ENCODE measurements at places on chromosomes 3 and 15.

DNA sequence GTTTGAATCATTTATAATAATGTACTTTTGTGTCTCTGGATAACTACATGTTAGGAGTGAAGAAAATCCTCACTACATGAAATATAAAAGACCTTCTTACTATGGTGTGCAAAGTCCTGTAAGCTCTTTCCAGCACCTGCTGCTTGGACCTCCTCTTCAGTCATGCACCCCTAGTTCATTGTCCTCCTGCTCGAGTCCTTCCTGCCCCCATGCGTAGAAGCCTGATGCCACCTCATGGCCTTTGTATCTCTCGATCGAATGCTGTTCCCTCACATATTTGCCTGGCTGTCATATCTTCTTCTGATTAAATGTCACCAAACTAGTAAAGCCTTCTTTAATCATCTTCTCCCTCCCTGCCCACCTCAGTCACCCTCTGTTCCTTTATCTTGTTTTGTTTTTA lies 49.9 kb upstream of the SUCLG2 start:
- DNase-seq = no peak

DNA sequence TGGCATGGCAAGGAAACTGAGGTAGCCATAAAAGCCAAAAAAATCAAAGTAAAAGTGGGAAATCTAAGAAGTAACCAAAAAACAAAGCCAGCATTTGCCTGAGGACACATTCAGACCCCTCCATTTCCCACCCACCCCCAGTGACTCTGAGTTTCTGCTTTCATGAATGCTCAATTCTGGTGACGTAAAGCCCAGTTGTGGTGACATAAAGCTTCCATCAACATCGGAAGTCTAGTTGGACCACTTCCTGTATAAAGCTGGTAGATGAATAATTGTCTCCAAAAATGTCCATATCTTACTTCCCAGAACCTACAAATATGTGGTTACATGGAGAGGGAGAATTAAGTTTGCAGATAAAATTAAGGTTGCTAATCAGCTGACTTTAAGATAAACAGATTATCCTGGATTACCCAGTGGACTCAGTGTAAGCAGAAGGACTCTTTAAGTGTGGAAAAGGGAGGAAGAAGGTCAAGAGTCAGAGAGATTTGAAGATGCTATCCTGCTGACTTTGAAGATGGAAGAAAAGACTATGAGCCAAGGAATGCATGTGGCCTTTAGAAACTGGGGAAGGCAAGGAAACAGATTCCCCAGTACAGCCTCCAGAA lies 62.0 kb upstream of the ST3GAL6 start:
- DNase-seq = no peak

- DNase-seq = no peak
Observed at GRCh38 chr15:53710906-53711305, 48.6 kb downstream of the WDR72 start.

GRCh38 chr3:125367403-125368230 lies 7.5 kb downstream of the ZNF148 start:
- DNase-seq = no peak

DNA sequence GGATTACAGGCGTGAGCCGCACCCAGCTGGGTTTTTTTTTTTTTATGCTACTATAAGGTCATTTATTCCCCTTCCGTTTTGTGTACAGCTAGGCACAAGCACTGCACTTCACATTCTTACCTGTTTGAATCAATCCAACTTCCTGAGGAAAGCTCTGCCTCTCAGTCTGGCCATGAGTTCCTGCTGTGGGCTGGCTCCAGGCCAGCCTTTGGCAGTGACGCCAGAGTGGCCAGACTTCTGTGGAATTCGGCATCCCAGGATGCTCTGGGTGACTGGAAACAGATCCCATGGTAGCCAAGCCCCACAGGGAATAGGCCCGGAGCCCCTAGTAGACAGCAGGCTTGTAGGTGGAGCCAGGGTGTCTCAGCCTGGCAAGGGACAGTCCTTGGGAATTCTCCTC lies 21.5 kb upstream of the TIMP4 start:
- no peak for DNase-seq

DNA sequence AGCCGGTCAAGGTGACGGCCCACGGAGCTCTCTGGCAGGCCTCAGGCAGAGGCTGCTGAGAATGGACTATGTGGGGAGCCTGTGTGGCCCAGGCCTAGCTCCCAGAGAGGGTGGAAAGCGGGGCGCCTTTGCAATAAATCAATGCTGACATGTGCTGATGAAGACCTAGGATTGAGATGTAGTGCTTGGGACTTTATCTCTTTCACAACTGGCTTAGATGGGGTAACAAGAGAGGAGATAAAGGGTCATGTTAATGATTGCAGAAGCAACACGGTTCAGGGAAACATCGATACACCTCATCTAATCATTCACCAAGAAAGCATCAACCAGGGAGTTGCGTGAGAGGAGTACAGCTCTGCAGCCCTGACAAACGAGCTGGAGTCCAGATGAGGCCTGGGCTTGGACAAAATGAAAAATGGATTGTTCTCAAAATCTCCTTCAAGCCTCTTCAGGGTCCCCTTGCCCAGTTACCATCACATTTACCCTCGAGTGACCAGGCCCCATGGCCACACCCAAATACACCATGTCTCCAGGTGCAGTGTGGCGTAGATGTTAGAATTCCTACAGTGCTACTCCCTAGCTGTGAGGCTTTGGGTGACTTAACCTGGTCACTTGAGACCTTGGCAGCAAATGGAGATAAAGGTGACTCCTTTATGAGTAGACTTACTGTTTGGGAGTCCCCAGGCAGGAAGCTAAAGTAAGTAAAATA lies 146.4 kb upstream of the LIPC start:
- no peak for DNase-seq

DNA sequence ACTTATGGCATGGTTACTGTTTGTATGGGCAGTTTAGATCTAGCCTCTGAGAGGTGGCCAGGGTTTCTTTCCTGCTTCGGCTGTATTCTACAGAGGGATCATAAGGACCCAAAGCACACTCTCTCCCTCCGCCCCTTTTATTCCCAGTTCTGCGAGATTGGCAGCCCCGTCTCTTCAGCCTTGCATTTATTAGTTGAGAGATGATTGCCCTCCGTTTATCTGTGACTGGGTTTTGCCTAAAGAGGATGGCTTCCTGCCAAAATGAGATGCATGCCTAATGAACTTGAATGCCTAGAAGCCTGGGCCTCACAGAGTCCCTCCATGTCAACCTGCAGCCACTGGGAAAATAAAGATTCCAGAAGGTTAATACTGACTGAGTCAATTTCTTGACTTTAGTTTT lies 97.1 kb upstream of the CHL1 start:
- no peak for DNase-seq

All from activated CD4-positive, alpha-beta T cell treated with anti-CD3 and anti-CD28 coated beads for 48 hours (primary cell).